ENCODE measurements at places on chromosomes 1 and 21. TPM values are rescaled to one million over a fixed set of nuclear protein-coding genes. Genes with fewer than 3 reads are reported as not detected.

- no peak for DNase-seq
Observed at GRCh38 chr1:32263744-32264143, 12.7 kb downstream of the LCK start.

Gene CNR2
- total RNA-seq = 0.03 TPM

Gene ELF3
- 255 TPM for total RNA-seq

Gene ZBTB8A
- total RNA-seq = 3.4 TPM

Gene KRTAP12-3
- not detected for total RNA-seq

Gene GCSAML
- not detected for total RNA-seq

GRCh38 chr1:1157033-1157365 is 16.7 kb upstream of the TTLL10 start:
- no peak for DNase-seq

DNA sequence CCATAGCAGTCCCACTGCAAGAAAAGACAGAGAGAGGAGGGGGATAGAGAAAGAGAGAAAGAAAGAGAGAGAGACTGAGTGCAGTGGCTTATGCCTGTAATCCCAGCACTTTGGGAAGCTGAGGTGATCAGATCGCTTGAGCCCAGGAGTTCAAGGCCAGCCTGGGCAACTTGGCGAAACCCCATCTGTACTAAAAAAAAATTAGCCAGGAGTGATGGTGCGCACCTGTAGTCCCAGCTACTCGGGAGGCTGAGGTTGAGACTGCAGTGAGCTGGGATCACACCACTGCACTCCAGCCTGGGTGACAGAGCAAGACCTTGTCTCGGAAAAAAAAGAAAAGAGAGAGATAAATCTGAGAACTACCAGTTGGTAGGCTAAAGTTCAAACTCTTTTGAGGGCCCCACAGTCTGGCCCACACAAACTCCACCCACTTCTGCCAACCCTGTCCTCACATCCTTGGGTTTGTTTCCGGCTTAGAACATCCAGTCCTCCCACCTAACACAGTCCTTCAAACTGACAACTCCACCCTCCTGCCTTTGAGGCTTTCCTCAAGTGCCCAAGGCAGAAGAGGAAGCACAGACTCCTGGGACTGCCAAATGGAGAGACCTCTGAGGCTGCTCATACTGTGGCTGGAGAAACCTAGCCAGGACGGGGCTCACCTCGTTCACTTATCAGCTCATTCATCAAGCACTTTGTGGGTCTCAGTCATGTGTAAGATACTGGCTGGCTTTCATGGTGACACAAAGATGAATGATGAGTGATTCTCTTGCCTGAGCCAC is 20.1 kb downstream of the TFAP2E start:
- DNase-seq = no peak

GRCh38 chr1:101237229-101237837 is 514 bp downstream of the S1PR1 start:
- no peak for DNase-seq

GRCh38 chr1:116807394-116808199 is 53.4 kb downstream of the CD2 start:
- DNase-seq = no peak

Gene SH2D2A
- total RNA-seq = not detected

- DNase-seq = peak; percentile 70
Observed at GRCh38 chr1:63877816-63878215, 104.0 kb downstream of the ROR1 start.
